ENCODE measurements at places on chromosomes 3 and 15.
A peak's percentile ranks its signal among the peaks of the same experiment; 100 is the strongest.

DNA sequence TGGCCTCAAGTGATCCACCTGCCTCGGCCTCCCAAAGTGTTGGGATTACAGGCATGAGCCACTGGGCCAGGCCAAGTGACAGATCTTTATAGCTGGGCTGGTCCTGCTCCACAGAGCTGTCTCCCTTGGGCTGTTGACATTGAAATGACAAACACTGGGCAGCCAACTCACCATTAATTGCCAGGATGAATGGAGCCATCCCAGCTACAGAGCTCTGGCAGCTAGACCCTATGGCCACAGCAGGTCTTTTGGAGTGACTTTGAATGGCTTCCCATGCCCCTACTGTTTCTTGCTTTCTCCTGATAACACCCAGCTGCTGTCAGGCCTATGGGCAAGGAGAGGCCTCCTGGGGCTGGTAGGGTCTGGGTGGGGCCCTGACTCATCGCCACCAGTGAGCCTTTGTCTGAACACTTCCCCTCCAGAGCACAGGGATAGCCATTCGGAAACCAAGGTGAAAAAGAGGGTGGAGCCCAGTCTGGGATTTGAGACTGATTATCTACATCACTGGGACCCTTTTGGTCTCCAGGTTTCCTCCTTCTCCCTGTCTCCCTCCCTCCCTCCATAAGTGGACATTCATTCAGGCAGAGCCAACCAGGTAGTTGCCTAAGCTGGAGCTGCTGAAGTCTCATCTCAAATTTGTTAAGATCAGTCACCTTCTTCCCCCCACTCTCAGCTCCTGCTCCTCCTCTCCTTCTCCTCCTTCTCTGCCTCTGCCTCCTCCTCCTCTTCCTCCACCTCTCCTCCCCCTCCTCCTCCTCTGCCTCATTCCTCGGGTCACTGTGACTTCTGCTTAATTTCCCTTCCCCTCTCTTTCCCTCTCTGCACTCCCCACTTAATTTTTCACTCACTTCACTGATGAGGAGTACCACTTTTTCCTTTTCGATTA lies 34.0 kb downstream of the BHLHE40 start:
- DNase-seq, result no peak

DNA sequence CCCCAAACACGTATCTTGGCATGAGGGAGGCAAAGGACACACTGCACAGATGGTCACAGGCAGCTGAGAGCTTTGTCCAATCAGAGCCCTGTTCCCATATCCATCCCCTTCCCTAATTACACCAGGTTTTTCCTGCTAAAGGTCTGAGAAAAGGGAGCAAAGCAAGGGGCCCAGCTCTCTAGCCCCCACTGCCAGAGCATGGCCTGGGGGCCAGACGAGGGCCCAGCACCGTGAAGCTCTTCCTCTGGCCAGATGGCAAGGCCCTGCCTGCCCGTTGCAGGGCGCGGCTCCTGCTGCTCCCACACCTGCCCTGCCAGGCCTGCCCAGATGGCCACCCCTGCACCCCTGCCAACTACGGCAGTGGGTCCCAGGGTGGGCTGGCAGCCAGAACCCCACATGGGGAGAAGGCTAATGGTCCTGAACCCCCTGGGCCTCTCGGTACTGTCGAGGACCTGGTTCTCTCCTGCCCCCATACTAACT lies 3.2 kb downstream of the SHF start:
- no peak for DNase-seq

DNA sequence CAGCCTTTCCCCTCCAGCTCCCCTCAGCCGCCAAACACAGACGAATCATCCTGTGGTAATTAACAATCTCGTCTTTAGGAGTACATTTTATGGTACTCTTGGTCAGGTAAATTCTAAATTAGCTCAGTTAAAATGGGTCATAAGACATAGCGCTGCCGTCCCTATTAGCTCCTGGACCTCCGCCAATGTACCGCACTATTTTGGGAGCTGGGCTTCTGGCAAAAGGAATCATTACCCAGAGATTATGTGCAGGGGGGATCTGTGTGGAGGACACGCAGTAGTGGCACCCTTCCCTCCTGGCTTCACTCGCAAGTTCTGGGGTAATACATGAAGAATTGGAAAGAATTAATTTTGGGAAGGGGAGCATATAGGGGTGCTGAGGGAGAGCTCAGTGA lies 68.6 kb upstream of the ONECUT1 start:
- DNase-seq, result no peak

GRCh38 chr3:71133865-71134264 lies 449.7 kb downstream of the FOXP1 start:
- DNase-seq, result no peak

GRCh38 chr15:38610748-38611147 lies 46.1 kb upstream of the RASGRP1 start:
- peak; percentile 45 for DNase-seq

DNA sequence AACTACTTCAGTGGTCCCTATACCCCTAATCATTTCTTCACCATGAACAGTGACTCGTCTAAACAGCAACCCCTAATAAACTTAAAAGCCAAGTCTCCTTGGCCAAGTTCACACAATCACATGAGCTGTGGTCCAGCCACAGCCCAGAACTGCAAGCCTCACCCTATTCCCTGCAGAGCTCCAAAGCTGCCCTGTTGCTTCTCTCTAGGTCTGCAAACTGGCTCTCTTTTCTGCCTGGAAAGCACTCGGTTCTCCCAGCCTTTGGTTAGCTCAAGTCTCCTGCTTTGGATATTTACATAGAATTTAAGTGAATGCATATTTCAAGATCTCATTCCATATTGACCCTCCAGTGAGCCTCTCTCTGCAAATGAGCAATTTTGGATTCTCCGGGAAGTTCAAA lies 107.0 kb downstream of the TOP2B start:
- no peak for DNase-seq

GRCh38 chr3:50230794-50231125 lies 5.2 kb upstream of the GNAI2 start:
- no peak for DNase-seq

DNA sequence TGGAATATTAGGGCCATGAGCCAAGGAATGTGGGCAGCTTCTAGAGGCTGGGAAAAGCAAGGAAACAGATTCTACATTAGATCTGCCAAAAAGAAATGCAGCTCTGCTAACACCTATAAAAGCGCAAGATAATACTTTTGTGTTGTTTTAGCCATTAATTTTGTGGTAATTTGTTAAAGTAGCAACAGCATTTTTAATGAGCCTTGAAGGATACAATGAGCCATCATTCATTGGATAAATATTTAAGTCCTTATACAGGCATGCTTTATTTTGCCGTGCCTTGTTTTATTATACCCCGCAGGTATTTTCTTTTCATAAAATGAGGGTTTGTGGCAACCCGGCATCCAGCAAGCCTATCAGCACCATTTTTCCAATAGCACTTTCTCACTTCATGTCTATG lies 15.0 kb downstream of the ARL14 start:
- DNase-seq, result no peak

DNA sequence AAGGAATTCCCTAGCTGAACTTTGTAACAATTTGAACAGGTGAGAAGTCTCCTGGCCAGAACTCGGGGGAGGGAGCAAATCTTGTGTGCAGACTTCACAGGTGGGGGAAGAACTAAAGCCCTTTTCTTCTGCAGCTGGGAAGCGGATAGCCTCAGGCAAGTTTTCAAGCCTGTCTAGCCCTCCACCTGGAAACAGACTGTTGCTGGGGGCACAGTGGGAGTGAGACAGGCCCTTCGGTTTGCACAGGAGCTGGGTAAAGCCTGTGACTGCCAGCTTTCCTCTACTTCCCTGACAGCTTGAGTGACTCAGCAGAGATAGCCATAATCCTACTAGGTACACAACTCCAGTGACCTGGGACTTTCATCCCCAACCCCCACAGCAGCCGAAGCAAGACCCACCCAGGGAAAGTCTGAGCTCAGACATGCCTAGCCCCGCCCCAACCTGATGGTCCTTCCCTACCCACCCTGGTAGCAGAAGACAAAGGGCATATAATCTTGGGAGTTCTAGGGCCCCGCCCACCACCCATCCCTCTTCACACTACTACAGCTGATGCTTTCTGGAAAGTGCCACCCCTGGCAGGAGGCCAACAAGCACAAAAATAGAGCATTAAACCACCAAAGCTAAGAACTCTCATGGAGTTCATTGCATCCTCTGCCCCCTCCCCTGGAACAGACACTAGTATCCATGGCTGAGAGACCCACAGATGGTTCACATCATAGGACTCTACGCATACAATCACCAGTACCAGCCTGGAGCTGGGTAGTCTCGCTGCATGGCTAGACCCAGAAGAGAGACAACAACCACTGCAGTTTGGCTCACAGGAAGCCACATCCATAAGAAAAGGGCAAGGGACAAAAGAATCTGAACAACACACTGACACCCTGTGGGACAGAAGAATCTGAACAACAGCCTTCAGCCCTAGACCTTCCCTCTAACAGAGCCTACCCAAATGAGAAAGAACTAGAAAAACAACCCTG lies 479.0 kb downstream of the RAP2B start:
- no peak for DNase-seq

- DNase-seq, result no peak
Observed at GRCh38 chr3:66401675-66402491, 98.9 kb downstream of the LRIG1 start.

DNA sequence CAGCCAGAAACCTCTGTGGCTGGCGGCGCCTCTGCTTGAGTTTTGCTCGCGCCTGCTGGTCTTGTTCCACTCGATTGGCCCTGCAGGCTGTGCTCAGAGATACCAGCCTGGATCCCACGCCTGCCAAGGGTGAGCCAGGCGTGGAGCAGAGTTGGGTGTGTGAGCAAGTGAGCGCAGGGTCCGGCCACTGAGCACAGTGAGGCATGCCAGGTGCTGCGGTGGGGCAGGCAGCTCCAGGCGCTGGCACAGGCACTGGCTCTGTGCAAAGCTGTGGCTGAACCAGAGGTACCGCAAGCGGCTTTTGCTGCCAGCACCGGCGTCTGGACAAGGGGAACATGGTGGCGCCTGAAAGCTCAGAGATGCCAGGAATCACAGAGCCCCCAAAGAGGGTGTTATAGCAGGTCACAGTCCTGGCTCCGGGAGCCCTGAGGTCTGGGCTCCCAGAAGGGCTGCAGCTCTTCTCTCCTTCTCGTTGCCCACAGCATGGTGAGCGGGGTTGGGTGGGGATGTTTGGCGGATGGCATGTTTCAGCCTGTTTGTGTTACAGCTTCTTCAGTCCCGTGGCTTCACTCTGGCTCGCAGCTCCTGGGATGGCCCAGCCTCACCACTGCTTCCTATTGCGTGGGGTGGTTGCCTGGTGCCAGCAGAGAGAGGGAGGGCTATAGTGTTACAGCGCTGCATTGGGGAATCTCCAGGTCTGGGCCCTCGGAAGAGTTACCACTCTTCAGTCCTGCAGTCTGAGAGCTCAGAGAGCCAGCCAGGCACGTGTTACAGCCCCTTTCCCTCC lies 73.9 kb downstream of the NR1D2 start:
- DNase-seq, result no peak

DNA sequence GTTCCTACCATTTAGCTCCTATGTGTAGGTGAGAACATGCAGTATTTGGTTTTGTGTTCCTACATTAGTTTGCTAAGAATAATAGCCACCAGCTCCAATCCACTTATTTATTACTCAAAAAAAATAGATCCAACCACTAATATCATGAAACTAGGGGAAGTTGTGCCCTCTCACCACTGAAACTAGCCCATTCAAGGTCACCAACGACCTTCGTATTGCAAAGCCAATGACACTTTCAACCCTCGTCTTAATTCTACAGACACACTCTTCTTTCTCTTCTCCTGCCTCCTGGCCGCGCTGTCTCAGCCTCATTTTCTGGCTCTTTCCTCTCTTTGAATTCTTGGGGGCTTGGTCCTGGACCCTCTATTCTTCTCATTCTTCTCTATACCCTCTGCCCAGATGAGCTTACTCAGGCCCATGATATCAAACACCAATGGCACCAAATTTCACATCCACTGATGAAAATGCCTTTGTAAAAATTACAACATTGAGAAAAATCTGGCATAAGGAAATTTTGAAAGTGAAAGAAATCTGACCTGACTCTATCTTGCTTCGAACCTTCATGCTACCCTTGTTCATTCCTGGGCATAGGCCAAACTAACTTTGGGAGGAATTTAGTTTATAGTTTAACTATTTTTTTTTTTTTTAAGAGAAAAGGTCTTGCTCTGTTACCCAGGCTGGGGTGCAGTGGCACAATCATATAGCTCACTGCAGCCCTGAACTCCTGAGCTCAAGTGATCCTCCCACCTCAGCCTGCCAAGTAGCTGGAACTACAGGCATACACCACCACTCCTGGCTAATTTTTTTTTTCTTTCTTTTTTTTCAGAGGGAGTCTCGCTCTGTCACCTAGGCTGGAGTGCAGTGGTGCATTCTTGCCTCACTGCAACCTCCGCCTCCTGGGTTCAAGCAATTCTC lies 25.4 kb upstream of the LIMD1 start:
- DNase-seq, result no peak

DNA sequence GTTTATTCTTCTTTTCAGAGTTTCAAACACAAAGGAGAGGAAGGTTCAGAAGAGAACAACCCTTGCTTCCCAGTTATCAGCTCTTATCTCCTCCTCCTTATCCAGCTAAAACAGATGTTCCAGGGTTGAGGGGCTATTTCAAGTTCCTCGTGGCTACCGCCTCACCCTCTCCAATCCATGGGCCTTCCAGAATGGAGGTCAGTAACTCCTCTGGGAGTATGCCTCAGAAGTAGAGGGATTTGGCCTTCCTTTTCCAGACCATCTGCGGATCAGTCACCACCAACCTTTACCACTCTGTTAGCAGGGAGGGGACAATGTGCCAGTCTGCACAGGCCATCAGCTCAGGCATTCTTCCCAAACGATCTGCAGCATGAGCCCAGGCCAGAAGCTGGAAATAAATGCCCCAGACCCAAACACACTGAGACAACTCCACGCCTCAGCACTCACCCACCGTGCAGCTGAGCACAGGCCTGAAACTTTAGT lies 14.8 kb downstream of the HTR3C start:
- DNase-seq, result no peak

- DNase-seq, result no peak
Observed at GRCh38 chr15:96627031-96627568, 296.6 kb downstream of the NR2F2 start.

DNA sequence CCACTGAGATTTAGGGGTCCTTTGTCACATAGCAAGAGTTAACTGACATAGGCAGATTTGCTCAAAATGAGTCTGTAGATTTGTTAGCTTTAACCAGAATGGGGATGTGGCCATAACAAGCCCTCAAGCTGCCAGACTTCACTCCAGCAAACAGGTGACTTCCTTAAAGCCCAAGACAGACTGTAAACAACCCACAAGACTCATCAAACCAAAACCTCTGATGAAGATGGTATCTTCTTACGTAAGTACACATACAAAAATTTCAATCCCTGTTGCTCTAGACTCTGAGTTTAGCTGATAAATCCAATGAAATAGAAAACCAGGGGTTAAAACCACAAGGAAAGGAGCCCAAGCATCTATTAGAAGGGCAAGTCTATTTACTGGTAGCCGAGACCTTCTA lies 18.2 kb upstream of the ZBTB20 start:
- DNase-seq, result no peak

GRCh38 chr15:88917760-88918159 lies 4.6 kb upstream of the MFGE8 start:
- DNase-seq, result no peak

GRCh38 chr15:77015646-77016320 lies 20.9 kb downstream of the PSTPIP1 start:
- DNase-seq, result no peak

GRCh38 chr3:43958005-43958770 lies 267.4 kb downstream of the ABHD5 start:
- no peak for DNase-seq

GRCh38 chr15:39625856-39626255 lies 45.0 kb downstream of the THBS1 start:
- no peak for DNase-seq

Data from activated T-cell treated with anti-CD3 and anti-CD28 coated beads for 48 hours (primary cell).